A549 (cell line): ENCODE measurements at places on chromosomes 5 and 9.

DNA sequence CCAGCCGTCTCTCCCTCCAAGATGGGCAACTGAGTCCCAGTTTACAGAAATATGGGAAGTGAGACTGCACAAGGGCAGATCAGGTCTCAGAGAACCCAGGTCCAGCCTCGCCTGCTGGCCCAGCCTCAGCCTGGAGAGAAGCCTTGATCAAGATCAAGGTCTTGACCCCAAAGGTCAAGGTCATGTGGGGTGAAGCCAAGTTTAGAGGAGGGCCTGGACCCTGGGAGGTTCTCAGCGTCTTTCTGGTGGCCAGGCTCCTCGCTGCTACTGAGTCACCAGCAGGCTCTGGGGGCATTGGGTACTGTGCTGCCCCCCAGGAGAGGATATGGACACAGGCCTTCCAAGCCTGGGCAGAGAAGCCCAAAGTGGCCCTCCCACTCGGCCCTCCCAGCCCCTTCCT, 8.8 kb downstream of the IPPK start:
- DNase-seq = no peak

GRCh38 chr5:112226215-112226614, 192.9 kb downstream of the EPB41L4A start:
- DNase-seq = no peak

GRCh38 chr9:127788337-127789011, 2.6 kb downstream of the CDK9 start:
- DNase-seq = no peak

DNA sequence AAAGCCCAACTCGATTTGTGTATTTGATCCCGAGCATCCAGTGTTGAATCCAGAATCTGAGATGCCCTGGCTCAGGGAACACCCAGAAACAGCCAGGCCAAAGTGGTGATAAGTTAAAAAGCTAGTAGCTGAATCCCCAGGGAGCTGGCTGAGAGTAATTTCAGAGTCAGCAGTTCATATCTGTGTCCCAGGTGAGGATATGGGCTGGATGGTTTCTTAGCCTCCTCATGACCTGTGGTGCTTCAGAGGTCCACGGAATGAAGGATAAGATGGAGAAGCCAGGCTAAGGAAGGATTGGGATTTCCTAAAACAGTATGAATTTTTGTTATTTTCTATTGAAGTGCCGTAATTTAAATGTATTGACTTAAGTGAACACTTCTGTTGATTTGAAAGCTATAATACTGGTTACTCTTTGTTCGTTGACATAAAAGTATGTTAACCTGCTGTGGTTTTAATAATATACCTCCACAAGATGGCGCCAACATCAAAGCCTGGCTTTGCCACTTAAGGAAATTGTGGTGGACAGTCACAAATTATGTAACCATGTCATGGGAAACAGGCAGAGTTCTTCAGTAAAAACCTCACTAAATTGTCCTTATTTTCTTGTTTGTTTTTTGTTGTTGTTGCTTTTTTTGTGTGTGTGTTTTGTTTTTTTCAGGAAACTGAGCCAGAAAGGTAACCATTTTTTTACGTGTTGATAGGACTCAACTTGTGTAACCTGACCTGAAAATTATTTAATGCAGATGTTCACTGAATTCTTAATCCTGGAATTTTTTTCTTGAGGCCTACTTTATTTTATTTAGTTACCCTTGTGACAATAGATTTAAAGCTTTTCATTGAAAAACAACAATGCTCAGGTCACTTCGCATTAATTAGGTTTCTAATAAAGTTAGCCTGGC, 11.4 kb downstream of the MTAP start:
- DNase-seq = peak; percentile 85

DNA sequence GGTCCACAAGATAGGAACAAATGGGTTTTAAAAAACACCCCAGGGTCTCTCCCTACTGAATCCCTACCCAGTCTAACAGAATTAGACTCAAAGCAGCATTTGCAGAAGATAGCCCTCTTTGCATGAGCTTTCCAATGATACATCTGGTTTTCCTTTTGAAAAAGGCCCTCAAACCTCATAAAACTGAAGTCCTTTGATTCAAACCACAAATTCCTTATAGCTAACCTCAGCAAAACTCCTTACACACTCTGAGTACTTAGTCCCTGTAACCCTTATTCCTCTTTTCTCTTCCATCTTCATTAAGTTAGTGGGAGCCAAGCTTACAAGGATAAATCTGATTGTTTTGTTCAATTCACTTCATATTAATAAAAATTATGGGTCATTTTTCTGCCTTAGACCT, 90.5 kb upstream of the TNC start:
- DNase-seq = no peak

- DNase-seq = no peak
Measured at GRCh38 chr5:135009736-135010501, 24.1 kb downstream of the PITX1 start.

GRCh38 chr9:114432323-114433067, 44.7 kb upstream of the AKNA start:
- DNase-seq = no peak

DNA sequence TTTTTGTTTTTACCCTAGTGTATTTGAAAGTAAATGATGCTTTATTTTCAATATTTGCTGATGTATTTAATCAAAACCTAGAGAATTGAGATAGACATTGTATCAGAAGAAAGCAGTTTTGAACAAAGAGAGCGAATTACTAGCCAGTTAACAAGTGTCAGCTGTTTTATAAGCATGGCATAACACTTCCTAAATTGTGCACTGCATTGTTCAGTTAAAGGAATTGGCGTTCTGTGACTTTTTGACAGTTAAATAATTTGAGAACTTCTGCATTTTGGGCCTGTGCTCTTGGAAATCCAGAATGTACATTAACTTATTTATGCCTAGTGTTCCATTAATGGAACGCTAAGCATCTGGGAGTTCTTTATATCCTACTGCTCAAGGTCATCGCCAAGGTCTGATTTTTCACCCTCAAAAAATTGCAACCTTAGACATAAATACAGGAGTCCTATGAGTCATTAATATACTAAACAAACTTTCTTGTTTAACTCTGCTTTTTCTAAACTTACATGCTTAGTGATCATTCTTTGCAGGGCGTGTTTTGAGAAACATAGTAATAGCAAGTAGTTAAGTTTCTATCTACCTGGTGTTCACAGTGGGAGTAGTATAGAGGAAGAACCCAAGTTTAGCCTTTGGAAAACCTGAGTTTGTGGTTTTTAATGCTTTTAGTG, 31.1 kb downstream of the RASA1 start:
- DNase-seq = no peak

- DNase-seq = no peak
Measured at GRCh38 chr9:96108691-96109380, 193.1 kb downstream of the HSD17B3 start.

GRCh38 chr9:79812507-79813257, 240.9 kb downstream of the TLE4 start:
- no peak for DNase-seq

DNA sequence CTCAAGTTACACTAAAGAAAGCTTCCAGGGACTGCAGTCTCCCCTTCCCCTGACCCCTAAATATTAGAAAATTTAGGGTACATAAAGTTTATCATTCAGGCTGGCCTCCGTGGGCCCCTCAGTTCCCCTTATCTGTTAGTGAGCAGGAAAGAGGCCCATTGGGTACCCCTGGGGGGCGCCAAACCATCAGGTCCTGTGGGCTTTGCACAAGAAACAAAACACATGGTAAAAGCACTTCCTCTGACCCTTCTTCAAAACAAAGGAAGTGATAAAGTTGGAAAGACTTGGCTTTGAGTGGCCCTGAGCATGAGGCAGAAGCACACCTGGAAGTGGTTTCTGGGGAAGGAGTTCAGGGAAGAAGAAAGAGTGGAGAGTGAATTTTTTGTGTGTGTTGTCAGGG, 213.0 kb downstream of the SMARCA2 start:
- no peak for DNase-seq

DNA sequence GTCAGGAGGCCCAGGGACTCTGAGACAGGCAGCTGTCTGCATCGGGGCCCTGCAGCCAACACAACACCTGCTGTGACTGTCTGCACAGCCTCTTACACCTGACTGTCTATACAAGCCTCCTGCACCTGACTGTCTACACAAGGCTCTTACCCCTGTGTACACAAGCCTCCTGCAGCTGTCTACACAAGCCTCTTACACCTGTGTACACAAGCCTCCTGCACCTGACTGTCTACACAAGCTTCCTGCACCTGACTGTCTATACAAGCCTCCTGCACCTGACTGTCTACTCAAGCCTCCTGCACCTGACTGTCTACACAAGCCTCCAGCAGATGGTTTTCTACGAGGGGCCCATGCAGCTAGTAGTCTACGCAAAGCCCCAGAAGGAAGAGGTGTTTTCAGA, 18.6 kb downstream of the IRX2 start:
- no peak for DNase-seq
